ENCODE measurements at places on chromosomes 2 and 18. TPM values are rescaled to one million over a fixed set of nuclear protein-coding genes. Genes with fewer than 3 reads are reported as not detected.

The LCT gene
- 0.34 TPM for total RNA-seq

The CAPN14 gene
- not detected for total RNA-seq

The SNORC gene
- total RNA-seq: 0.99 TPM

The GEN1 gene
- total RNA-seq: 44.0 TPM

The ANKRD36 gene
- 63.3 TPM for total RNA-seq

The IL1RL2 gene
- total RNA-seq: not detected
